ENCODE measurements at places on chromosomes 6 and 20.
A peak's percentile ranks its signal among the peaks of the same experiment; 100 is the strongest.

GRCh38 chr6:100633096-100633777 lies 168.5 kb upstream of the SIM1 start:
- DNase-seq: no peak

DNA sequence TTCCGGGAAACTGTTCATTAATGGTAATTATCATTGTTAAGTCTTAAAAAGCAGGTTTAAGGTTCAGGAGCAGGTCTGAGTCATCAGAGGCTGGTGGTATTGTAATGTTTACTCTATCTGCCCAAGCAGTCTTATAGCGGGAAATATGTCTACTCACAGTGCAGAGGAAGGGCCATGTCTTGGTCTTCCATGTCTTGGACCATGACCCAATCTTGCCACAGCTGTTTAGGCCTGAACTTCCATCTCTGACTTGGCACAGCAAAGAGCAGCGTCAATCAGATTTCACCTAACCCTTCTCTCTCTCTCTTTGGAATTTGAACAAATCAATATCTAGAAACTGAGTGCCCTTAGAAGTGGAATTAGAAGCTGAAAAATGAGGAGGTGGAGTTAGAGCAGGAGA lies 25.8 kb downstream of the SLC2A12 start:
- no peak for DNase-seq

DNA sequence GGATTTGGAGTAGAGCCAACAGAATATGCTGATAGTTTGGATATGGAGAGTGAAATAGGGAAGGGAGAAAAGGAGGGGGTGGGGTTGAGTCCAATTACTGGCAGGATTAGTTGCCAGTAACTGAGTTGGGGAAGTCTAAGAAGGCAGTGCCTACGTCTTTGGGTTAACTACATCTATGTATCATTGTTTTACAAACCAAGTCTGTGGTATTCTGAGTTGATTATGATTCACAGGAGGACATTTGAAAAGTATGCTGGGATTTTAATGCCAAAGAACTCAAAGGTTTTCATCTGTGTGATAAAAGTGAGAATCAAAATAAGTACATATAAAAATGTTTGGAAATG lies 14.7 kb downstream of the DSE start:
- DNase-seq: no peak

DNA sequence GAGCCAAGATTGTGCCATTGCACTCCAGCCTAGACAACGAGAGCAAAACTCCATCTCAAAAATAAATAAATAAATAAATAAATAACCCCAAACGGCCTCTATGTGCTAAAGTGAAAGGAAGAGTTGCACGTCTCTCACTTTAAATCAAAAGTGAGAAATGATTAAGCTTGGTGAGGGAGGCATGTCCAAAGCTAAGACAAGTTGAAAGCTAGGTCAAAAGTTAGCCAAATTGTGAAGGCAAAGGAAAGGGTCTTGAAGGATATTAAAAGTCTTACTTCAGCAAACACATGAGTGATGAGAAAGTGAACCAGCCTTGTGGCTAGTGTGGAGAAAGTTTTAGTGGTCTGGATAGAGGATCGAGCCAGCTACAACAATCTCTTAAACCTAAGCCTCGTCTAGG lies 14.3 kb downstream of the ZBP1 start:
- DNase-seq: no peak

DNA sequence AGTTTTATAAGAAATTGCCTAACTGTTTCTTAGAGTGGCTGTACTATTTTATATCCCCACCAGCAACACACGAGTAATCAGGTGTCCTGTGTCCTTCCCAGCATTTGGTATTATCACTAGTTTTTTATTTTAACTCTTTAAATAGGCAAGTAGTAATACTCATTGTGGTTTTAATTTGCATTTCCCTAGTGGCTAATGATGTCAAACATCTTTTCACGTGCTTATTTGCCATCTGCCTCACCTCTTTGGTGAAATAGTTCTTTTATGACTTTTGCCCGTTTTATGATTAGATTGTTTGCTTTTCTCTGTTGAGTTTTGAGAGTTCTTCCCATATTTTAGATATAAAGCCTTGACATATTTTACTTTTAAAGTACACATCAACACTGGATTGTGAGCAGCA lies 57.8 kb downstream of the GCLC start:
- DNase-seq: no peak

- no peak for DNase-seq
These were observed 10.7 kb upstream of the KCNK15 start for GRCh38 chr20:44734938-44735337.

- no peak for DNase-seq
These were observed 20.5 kb upstream of the AAR2 start for GRCh38 chr20:36215778-36216177.

DNA sequence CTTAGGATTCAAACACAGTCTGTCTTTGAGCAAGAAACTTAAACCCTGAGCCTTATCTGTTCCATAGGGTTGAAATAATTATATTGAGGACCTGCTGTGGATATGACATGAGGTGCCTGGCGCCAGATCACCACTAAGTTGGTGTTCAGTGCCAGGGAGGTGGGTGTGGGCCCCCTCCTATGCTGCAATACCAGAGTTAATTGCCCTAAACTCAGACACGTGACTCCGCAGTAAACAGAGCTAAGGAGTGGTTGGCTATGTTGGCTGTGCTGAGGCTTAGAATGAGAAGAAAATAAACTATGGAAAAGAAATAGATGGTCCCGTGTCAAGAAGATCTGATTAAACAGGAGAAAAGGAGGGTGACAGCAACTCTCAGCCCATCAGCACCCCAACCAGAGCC lies 419.4 kb upstream of the JARID2 start:
- no peak for DNase-seq

DNA sequence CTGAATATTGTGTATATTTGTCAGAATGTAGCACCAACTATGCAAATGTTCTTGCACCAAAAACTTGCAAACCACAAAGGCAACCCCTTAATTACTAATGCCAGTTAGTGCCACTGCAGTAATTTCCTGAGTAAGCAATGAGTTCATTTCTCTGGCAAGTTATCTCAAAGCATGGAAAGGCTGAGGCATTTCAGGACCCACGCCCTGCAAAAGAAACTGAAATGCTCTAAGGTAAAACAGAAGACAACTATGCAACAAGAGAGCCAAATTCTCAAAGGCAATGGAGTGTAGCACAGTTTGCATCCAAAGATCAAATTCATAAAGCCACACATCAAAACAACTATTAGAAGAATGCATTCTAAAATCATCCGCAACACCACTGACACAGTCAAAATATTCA lies 994.4 kb downstream of the EYS start:
- no peak for DNase-seq

DNA sequence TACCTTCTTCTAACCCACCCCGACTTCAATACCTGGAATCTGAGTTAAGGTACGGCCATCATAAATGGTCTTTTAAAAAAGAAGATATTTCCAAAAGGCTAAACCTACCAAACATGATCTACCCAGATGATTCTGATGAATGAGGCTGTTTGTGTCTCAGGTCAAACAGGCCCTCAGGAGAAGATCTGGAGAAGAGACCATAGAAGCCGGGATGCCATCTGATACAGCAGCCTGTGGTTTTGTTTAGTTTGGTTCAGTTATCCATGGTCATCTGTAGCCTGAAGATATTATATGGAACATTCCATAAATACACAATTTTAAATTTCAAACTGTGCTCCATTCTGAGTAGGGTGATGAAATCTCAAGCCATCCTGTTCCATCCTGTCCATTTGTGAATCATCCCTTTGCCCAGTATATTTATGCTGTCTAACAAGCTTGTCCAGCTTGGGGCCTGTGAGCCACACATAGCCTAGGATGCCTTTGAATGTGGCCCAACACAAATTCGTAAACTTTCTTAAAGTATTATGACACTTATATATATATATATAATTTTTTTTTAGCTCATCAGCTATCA lies 4.0 kb upstream of the CAP2 start:
- no peak for DNase-seq

DNA sequence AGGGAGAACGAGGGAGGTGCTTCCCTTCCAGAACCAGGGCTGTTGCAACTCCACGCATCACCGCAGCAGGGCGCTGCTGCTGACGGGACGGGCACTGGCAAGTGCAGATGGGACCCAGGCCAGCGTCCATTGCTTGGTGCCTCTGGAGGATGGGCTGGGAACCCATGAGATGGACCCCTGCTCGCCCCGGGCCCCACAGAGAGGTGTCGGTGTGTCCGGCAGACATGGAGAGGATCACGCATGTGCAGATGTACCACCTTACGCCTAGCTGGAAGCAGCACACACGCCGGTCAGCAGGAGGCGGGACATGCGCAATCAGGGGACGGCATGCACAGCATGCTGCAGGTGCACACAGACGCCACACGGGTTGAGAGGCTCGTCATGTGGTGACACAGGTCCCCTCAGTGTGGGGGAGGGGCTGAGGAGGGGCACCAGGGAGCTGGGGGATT lies 5.7 kb downstream of the CABLES2 start:
- no peak for DNase-seq

DNA sequence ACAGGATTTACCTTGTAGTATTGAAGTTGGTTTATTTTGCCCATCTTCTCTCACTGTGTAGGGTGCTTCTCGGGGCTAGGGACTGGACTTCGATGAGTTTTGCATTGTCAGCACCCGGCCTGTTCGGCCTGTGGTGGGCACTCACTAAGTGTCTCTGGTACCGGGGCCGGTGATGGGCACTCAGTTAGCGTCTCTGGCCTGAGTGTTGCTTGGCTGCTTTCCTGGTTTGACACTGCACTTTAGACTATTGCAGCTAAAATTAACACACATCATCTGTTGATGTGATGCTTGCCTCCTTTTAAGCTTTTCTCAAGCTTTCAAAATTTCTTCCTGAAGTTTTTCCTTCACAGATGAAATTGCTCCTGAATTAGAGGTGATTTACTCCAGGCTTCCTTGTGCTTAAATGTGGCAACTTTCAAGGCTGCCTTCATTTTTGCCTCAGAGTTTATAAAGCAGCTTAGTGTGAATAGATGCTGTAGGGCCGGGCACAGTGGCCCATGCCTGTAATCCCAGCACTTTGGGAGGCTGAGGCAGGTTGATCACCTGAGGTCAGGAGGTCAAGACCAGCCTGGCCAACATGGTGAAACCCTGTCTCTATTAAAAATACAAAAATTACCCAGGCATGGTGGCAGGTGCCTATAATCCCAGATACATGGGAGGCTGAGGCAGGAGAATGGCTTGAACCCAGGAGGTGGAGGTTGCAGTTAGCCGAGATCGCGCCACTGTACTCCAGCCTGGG lies 41.7 kb upstream of the TULP4 start:
- no peak for DNase-seq

- no peak for DNase-seq
These were observed 8.2 kb downstream of the KIZ start for GRCh38 chr20:21133917-21134622.

DNA sequence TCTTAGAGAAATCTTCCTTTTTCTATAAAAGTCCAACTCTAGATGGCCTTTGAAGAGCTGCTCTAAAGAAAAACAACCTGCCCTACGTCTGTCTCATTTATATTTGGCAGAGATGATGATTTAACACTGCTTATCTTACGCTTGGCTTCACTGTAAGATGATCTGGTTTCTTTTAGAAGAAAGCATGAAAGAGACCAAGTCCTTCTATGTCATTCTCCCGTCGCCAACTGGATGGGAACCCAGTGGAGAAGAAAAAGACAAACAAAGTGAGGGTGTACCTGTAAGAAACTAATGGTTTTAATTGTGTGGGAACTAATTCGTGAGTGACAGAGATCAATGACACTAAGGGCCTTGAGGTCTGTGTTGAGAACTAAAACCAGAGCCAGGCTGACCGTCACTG lies 92.8 kb downstream of the MBOAT1 start:
- no peak for DNase-seq

GRCh38 chr6:110573136-110573535 lies 96.7 kb upstream of the SLC22A16 start:
- no peak for DNase-seq

GRCh38 chr6:50141100-50141499 lies 91.4 kb upstream of the DEFB112 start:
- no peak for DNase-seq

GRCh38 chr6:167090171-167090570 lies 32.7 kb upstream of the CCR6 start:
- no peak for DNase-seq

GRCh38 chr6:110618591-110619267 lies 142.3 kb upstream of the SLC22A16 start:
- no peak for DNase-seq

- peak; percentile 55 for DNase-seq
These were observed 17.9 kb downstream of the C6orf15 start for GRCh38 chr6:31094389-31094881.

DNA sequence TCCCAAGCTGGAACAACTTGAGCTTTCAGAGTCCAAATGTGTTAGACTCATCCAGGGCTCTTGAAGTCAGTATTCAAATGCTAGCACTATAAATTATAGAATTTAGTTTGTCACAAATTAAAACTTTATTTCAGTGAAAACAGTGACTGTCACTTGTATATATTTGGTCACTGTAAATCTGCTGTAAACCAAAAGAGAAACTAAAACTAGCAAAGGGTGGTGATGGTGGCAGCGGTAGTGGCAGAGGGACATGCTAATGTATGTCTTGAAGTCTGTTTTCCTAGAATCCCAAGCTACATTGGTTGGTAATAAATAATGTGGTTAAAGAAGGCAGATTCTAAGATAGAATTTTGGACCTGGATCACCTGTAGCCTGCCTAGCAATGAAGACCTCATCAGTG lies 140.4 kb upstream of the CENPW start:
- no peak for DNase-seq

- no peak for DNase-seq
These were observed 25.7 kb downstream of the KCNG1 start for GRCh38 chr20:50996901-50997865.

GRCh38 chr6:145814035-145814500 lies 527 bp downstream of the FBXO30 start:
- peak; percentile 2 for DNase-seq
